ENCODE measurements at places on chromosomes 4 and X. TPM values are rescaled to one million over a fixed set of nuclear protein-coding genes. Genes with fewer than 3 reads are reported as not detected.
A peak's percentile ranks its signal among the peaks of the same experiment; 100 is the strongest.

XPNPEP2 gene
- total RNA-seq: 0.39 TPM

- H3K4me3 ChIP-seq: no peak overlapping the region
- H3K27ac ChIP-seq: no peak overlapping the region
- H3K4me1 ChIP-seq: no peaks in the 10 kb centered on the region
- DNase-seq: no peak
- H3K27me3 ChIP-seq: no peaks in the 10 kb centered on the region
Observed at GRCh38 chr4:42995343-42995944, 102.9 kb downstream of the GRXCR1 start.

DNA sequence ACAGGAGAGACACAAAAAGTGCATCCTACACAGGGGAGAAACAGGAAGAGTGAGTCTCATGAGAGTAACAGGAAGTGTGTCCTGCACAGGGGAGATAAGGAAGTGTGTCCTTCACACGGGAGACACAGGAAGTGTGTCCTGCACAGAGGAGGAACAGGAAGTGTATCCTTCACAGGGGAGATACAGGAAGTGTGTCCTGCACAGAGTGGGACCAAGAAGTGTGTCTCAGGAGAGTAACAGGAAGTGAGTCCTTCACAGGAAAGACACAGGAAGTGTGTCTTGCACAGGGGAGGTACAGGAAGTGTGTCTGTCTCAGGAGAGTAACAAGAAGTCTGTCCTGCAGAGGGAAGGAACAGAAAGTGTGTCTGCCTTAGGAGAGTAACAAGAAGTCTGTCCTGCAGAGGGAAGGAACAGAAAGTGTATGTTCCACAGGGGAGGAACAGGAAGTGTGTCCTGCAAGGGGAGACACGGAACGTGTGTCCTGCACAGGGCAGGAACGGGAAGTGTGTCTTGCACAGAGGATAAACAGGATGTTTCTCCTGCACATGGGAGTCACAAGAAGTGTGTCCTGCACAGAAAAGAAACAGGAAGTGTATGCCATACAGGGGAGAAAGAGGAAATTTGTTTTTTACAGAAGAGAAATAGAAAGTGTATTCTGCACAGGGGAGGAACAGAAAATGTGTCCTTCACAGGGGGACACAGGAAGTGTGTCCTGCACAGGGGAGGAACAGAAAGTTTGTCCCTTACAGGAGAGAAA is 102.0 kb downstream of the ARSF start:
- no peak for DNase-seq
- H3K27me3 ChIP-seq: no peaks in the 10 kb centered on the region
- H3K36me3 ChIP-seq: no peaks in the 10 kb centered on the region
- H3K27ac ChIP-seq: peak overlapping the region; percentile 32
- H3K4me1 ChIP-seq: peaks cover 11% of the 10 kb centered on the region
- H3K4me3 ChIP-seq: no peak overlapping the region

- no peaks in the 10 kb centered on the region for H3K27me3 ChIP-seq
- H3K27ac ChIP-seq: no peak overlapping the region
- no peaks in the 10 kb centered on the region for H3K36me3 ChIP-seq
- H3K4me3 ChIP-seq: no peak overlapping the region
- no peak for DNase-seq
Observed at GRCh38 chr4:102218656-102219055, 126.6 kb downstream of the SLC39A8 start.
